ENCODE measurements at places on chromosomes 2 and 18.

DNA sequence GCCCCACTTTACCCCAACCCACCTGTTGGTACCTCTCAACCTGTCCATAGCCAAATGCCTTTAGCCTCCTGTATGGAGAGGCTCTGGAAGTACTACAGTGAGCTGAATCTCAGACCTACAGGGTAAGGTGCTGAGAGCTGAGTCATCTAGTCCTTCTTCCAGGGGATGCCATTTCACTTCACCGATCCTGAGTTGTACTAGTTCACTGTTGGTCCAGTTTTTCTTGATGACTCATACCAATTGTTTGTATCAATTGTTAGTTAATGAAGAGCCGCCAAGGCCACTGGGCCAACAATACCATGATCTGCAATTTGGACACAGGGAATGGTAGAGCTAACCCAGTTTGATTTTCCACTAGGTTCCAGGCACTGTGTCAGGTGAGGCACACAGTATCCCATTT lies 257.0 kb downstream of the CLIP4 start:
- DNase-seq, result no peak

DNA sequence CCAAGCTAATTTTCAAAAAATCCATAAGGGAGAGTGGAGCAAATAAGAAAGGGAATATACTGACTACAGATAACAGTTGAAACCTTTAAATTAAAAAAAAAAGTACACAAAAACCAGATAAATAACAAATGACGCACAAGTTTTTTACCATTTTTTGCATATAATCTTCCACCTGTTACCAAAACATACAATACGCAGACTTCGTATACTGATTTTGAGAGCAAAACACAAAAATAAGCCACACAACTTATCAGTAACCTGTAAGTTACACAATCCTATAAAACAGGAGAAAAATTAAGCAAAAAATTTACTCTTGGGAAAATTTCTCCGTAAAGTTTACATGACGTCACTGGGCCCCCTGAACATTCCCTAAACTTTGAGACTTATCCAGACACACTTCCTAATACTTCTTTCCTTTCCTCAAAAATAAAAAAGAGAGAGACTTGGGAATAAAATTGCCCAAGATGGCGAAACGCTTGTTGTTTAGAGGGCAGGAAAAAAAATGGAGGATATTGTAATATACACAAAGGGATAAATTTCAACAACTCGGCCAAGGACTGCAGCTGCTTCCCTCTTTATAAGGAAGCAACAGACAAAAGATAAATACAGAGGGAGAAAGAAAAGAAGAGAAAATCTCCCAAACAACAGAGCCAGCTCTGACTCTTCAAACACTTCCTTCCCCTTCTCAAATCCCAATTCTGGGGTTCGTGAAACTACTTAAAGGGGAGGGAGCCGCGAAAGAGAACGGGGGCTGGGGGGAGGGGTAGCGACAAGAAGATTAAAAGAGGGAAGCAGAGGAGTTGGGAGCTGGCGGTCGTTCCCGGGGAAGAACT lies 1.6 kb downstream of the BAZ2B start:
- peak; percentile 85 for DNase-seq

DNA sequence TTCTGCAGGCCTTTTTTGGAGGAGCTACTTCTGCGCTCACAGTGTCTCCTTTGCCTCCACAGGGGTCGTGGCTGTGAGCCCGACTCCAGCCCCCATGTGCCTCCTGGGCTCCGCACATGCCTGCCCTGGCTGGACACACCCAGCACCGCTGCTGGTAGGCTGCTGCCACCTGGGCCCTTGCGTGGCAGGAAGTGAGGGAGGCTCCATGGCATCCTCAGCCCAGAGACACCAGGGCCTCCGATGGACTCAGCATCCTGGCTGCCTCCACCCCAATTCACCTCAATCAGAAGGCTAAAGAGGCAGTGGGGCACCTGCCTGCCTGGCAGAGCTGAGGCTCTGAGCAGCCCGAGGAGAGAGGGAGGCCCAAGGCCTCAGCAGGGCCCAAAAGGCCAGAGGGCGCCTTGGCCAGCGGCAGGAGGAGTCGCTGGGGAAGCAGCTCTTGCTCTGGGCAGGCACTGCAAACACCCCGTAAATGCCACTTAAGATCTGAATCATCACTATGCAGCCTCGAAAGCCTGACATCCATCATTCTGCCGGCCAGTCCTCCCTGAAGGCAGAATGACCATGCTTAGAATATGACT lies 68.3 kb upstream of the OTOS start:
- DNase-seq, result no peak

GRCh38 chr2:109134741-109135358 lies 5.8 kb downstream of the SH3RF3 start:
- DNase-seq, result no peak

- no peak for DNase-seq
Measured at GRCh38 chr18:28768791-28769768, 592.1 kb upstream of the CDH2 start.

DNA sequence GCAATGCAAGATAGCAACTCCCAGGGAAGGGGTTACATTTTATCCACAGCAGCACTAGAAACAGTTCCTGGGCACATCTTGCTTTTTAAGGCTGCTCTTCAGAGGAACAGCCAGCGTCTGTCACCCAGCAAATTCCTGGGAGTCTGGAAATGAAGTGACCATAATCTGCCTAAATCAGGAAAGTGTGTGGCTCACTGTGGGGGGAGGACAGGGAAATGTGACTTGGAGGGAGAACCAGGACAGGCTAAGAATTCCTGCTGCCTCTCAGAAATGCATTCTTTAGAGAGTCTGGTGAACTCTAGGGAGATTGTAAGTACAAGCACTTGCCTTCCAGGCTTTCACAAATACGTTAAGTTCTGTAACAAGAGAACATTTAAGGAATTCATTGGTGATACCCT lies 364.3 kb upstream of the SPHKAP start:
- no peak for DNase-seq

DNA sequence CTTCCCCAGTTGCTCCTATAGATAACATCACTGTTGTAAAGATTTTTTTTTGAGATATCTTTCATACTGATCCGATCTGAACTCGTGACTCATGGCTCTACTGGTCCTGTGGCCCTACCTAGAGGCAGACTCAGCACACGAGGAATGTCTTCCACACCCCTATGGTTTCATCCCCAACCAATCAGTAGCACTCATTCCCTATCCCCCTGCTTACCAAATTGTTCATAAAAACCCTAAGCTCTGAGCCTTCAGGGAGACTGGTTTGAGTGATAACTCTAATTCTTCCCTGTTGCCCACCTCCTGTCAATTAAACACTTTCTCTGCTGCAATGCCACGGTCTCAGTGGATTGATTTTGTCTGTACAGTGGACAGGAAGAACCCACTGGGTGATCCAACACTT lies 4.2 kb upstream of the SAP130 start:
- DNase-seq, result no peak

Data from NCI-H748 treated with DMSO at 0.1 percent for 48 hours (cell line).